SIG-M5 (cell line): ENCODE measurements at places on chromosomes 12 and 14.

DNA sequence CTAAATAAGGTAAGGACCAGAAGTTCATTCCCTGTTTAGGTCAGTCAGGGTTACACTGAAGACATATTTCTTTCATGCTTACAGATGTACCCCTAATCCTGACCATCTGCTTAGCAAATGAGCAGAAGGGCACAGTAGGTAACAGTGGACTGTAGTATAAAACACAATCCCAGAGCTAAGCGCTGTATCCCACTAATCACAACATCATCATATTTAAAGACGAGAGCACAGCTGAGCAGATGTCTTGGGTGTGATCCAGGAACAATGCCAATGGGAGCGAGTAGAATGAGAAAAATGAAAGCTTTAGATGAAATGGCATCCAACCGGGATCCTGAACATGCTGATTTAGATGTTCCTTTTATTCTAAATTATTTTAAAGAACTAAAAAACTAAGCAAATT is 213.4 kb downstream of the CCER1 start:
- DNase-seq = no peak

- no peak for DNase-seq
These were observed 50.3 kb downstream of the MAP1LC3B2 start for GRCh38 chr12:116609319-116610114.

GRCh38 chr14:64387232-64387781 is 846 bp upstream of the MTHFD1 start:
- DNase-seq = no peak

- no peak for DNase-seq
These were observed 14.1 kb downstream of the IL31 start for GRCh38 chr12:122159882-122160281.

GRCh38 chr14:72822946-72823611 is 70.8 kb downstream of the DPF3 start:
- DNase-seq = no peak

DNA sequence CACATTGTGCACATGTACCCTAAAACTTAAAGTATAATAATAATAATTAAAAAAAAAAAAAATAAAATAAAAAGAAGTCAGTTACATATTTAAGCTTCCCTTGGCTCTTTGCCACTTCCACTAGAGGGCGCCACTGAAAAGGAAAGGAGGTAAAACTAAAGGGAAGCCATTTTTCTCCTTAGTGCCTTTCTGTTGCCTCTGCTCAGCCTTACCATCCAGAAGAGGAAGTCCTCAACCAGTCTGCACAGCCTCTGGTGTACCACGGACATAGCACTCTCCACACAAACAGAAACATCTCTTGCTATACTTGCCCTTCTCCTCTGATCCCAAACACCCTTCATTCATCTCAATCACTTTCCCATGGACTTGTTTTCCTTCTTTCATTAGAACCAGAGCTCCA is 169.0 kb upstream of the EEA1 start:
- peak; percentile 30 for DNase-seq

- no peak for DNase-seq
These were observed 10.5 kb downstream of the ARHGEF25 start for GRCh38 chr12:57621497-57622292.

GRCh38 chr12:58548801-58549200 is 371.5 kb downstream of the LRIG3 start:
- no peak for DNase-seq

DNA sequence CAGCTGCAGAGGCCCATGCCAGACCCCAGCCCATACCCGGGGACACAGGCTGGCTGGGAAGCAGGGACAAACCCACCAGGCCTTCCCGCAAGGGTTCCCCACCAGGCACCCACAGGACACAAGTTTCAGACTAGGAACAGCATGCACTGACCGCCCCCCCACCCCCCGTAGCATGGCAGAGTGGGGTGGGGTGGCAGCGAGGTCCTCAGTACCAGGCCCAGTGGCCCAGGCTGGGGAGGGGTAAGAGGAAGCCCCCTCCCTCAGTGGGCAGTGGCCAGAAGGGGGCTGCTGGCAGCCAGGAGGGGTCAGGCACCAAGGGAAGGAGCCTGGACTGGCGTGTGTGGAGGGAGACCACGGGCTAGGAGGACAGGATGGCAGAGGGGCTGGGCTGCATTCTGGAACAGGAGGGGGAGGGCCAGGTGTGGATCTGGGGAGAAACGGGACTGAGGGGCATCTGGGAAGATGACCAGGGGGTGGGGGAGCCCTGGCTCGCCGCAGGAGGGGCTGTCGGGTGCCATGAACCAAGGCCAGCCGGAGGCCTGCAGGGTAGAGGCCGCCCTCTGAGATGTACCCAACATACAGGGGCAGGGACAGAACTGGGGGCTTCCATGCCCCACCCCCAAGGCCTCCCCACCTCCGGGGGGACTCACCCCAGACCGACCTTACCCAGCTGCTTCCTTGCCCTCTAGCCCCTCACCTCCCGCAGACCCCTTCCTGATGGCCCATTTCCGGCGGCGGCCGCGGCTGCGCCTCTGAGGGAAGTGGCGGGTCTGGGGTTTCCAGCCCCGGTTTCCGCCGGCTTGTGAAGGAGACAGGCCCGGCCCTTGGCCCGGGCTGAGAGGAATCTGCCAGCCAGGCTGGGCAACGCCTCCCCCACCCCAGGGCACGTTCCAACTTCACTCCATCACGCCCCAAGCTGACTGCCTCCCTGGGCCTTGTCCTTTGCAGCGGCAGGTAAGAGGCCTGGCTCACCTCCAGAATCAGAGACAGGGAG is 5.6 kb upstream of the JAG2 start:
- DNase-seq = no peak

GRCh38 chr12:24996102-24996797 is 47.3 kb upstream of the BCAT1 start:
- no peak for DNase-seq

DNA sequence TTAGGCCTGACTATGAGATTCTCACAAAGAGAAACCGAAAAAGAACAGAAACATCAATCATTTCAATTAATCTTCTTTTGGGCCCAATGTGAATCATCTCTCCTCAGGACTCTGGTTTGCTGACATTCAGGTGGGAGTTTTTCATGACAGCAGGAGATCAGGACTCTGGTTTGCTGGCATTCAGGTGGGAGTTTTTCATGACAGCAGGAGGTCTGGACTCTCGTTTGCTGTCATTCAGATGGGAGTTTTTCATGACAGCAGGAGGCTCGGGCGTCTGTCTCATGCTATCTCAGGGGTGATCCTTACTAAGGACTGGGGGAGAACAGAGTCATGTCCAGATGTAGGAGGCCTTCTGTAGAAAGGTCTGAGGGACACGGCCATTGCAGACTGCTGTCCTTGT is 40.1 kb upstream of the PARP11 start:
- no peak for DNase-seq

- DNase-seq = no peak
These were observed 96.1 kb downstream of the ZFC3H1 start for GRCh38 chr12:71567537-71567936.

DNA sequence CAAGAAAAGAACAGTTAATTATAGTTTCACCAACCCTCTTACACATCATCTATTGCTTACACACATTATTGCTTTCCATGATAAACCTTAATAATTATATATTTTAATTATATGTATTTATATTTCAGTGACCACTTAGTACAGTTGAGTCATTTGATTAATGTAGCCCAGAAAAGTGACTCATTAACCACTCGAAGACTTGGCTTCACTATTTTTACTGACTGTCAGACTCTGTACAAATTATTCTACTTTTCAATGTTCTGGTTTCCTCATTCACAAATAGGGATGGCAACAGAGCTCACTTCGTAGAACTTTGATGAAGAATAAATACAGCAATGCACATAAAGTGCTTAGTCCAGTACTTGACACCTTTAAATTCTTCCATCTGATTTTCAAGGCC is 98.3 kb downstream of the CFAP54 start:
- DNase-seq = no peak

DNA sequence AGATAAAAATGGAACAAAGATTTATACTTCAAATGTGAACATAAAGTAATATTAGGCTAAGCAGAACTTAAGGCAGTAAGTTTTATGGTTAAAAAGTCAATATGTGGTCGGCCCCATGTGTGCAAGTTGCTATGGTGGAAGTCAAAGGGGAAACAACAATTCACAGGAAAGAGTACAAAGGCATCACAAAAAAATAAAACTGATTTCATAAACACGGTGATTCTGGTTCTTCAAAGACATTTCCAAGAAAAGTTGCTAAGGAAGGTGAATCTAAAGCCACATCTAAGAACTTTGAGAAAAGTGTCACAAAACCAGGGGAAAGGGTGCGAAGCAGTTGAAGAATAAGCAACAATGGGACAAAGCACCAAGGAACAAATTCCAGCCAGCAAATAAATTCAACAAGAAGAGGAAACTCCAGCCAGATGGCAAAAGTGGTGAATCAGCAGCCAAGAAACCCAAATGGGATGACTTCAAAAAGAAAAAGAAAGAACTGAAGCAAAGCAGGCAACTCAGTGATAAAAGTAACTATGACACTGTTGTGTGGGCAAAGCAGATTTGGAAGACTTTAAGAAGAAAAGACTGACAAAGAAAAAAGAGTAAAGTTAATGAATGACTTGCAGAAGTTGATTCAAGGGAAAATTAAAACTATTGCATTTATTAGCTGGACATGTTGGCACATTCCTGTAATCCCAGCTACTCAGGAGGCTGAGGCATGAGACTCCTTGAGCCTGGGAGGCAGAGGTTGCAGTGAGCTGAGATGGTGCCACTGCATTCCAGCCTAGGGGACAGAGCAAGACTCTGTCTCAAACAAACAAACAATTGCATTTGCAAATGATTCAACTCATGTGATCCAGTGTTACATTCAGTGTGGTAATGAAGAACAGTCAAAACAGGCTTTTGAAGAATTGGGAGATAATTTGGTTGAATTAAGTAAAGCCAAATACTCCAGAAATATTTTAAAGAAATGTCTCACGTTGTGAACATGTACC is 19.5 kb downstream of the PTGDR start:
- no peak for DNase-seq

GRCh38 chr14:80658155-80658554 is 283.4 kb downstream of the CEP128 start:
- no peak for DNase-seq

DNA sequence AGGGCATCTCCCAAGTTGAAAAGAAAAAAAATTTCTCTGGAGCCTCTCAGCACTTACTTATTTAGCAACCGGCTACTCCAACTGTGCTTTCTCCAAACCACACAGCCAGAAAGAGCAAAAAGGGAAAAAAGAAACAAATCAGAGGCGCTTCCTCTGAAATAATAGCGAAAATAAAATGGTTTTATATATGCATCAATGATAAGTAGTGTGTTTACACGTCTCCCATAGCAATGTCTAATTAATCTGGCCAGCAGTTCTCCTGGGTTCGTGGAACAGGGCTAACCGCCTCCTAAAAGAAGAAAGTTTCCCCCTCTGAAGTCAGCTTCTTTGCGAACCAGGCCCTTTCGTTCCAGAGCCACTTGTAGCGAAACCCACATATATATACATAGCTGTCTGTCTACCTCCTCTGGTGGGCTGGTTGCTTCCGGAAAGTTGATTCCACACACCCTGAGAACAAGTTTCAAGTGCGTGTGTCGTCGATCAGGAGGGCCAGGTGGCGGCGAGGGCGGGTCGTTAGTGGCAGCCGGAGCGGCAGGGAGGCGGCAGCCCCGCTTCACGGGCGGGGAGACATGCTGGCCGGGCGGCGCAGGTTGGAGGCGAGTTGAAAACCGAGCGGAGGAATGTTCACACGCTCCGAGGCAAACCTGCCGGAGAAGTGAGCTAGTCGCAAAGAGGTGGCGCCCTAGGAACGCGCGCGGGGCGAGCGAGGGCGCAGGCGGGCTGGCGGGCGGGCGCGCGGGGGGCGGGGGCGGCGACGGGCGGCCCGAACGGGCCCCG is 2.7 kb downstream of the PTHLH start:
- DNase-seq = no peak

DNA sequence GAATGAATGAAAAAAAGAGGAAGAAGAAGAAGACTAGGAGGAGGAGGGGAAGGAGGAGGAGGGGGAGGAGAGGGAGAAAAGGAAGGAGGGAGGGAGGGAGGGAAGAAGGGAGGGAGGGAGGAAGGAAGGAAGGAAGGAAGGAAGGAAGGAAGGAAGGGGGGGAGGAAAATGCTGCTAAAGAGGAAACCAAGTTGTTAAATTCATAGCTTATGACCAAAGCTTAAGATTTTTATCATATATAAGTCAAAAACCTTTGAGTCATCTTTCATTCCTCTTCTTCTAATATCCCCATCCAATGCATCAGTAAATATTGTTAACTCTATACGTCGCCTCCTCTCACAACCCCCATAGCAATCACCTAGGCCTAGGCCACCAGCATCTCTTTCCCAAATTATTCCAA is 117.3 kb downstream of the SLC2A13 start:
- DNase-seq = no peak

DNA sequence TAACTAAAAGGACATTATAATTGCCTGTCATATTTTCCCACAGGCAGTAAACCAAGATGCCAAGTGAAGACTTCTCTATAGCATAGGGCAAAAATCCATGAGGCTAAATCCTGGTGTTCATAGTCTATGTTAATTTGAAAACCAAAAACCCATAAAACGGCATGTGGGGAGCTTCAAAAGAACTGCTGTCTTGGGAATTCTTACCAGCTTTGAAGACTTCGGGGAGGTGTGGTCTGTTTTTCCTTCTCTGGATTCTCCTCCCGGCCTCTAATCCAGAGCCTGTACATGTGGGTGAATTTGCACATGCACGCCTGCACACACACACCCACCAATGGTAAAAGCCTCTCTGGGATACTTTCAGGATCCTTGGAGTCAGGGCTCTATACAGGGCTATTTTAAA is 61.9 kb upstream of the IFNG-AS1 start:
- no peak for DNase-seq

DNA sequence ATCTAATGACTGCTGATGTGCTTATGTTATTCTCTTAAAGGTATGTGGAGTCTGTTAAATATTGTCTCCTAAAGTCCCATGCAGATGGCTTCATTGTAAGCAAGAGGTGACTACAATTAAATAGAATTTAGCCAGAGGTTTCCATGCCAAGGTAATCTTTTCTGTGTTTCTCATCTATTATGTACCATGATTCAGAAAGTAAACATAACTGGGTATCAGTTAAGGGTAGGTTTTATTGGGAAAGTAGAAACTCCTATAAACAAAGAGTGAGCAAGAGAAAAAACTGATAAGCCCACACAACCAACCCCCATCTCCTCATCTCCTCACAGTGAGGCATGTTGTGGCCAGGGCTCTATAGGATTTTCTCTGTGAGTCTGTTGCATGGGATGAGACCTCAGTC is 611.7 kb downstream of the SNAPC1 start:
- no peak for DNase-seq

GRCh38 chr14:103898204-103898603 is 30.1 kb upstream of the TDRD9 start:
- DNase-seq = no peak

GRCh38 chr12:45731190-45731775 is 1.8 kb downstream of the ARID2 start:
- DNase-seq = no peak

DNA sequence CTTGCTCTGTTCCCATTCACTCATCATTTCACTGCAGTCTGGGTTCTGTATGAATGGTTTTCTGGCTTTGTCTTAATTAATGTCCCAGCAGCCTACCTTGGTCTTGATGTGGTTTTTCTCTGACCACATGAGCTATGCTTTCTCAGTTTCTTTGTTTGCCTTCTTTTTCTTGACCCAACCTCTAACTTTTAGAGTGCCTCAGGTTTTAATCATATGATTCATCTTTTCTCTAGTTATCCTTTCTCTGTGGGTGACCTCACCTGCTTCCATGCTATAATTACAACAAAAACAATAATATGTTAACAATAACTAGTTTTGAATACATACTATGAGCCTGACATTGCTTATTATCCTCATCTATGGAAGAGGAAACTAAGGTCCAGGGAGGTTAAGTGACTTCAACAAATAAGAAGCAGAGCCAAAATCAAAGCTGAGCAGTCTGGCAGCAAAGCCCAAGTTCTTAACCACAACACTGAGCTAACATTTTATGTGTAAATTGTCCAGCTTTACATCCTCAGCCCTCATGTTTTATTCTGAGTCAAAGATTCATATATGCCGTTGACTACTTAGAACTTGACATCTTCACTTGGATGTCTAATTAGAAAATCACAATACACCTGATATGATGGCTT is 4.7 kb upstream of the EPYC start:
- DNase-seq = no peak
